ENCODE measurements at places on chromosomes 5 and 9. TPM values are rescaled to one million over a fixed set of nuclear protein-coding genes. Genes with fewer than 3 reads are reported as not detected.

RANBP17 gene
- not detected for total RNA-seq

SLC6A19 gene
- not detected for total RNA-seq

DNA sequence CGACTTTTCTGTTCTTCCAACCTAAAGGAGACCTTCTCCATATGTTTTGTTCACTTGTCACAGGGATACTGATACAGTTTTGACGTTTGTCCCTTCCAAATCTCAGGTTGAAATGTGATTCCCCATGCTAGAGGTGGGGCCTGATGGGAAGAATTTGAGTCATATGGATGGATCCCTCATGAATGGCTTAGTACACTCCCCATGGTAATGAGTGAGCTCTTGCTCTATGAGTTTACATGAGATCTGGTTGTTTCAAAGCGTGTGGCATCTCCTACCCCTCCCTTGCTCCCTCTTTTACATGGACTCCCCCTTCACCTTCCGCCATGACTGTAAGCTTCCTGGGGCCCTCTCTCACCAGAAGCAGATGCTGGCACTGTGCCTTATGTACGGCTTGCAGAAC lies 6.9 kb downstream of the PIP5K1B start:
- H3K27ac ChIP-seq: no peak overlapping the region
- H3K4me3 ChIP-seq: no peak overlapping the region
- H3K27me3 ChIP-seq: no peaks in the 10 kb centered on the region
- H3K4me1 ChIP-seq: no peaks in the 10 kb centered on the region
- no peak for DNase-seq

RANBP3L gene
- not detected for total RNA-seq

DNA sequence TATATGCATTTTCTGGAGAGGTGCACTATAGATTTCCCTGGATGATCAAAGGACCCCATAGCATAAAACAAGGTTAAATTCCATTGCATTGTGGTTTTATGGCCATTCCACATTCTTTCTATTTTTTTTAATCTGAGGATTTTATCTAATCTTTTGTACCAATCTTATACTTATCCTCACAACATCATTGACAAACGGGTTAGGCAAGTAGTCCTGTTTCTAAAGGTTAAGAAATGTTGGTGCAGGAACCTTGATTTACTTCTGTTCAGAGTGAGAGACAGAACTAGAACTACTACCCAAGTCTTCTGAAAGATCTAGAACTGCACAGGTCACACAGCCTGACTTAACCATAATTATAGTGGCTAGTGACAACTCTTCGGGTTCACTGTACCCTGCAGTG lies 5.7 kb upstream of the DAB2 start:
- H3K4me1 ChIP-seq: no peaks in the 10 kb centered on the region
- no peak for DNase-seq
- no peaks in the 10 kb centered on the region for H3K36me3 ChIP-seq
- no peaks in the 10 kb centered on the region for H3K27me3 ChIP-seq
- H3K4me3 ChIP-seq: no peak overlapping the region
- H3K27ac ChIP-seq: no peak overlapping the region

NPM1 gene
- 857 TPM for total RNA-seq

DNA sequence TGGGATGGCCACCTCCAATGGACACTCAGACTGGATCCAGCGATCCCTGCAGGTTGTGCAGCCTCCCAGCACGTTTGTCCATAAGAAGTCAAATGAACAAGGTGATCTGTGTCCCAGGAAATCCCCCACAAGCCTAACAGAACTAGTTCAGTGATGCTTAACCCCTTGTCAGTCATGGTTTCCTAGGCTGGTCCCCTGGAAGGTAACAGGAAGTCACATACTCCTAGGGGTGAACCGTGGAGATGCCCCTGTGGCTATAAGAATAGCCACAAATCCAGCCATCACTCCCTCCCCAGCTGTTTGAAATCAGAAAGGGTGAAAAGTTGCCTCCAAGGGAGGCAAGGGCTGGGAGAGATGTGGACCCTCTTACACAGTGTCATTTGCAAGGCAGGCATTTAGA lies 22.5 kb downstream of the PAX5 start:
- no peak for DNase-seq
- peaks cover 14% of the 10 kb centered on the region for H3K27me3 ChIP-seq
- no peak overlapping the region for H3K27ac ChIP-seq
- H3K36me3 ChIP-seq: no peaks in the 10 kb centered on the region
- no peaks in the 10 kb centered on the region for H3K4me1 ChIP-seq

GPR21 gene
- total RNA-seq: 1.0 TPM
